Naive thymus-derived CD8-positive, alpha-beta T cell (primary cell): ENCODE measurements at places on chromosomes 6 and 20.

DNA sequence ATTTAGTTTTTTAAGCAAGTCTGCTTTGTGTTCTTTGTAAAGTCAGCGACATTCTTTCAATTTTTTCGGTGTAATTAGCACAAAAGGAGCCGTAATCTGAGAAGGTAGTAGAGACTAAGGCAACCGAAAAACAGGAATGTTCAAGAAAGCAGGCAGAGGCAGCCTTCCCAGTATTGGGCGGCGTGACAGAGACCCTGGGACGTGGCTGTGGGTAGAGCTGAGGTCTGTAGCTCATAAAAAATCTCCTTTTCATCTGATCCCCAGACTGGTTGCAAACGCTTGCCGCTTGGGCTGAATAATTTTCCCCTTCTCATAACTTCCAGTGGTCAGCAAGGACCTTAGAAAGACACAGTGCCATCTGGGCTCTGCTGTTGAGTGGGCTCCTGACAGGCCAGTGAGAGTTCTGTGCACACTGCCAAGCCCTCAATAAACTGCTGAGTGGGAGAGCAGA lies 30.8 kb downstream of the GNAS start:
- no peak for DNase-seq

GRCh38 chr6:13496513-13497190 lies 9.3 kb upstream of the GFOD1 start:
- no peak for DNase-seq

- DNase-seq, result no peak
These were observed 41.6 kb downstream of the CDKAL1 start for GRCh38 chr6:20575704-20576451.

GRCh38 chr20:50745634-50746137 lies 14.3 kb downstream of the PARD6B start:
- no peak for DNase-seq

- no peak for DNase-seq
These were observed 281.5 kb upstream of the QKI start for GRCh38 chr6:163133017-163133416.
